Left ventricle myocardium superior (tissue), 1 donor: ENCODE measurements at places on chromosomes 7 and 10.

- DNase-seq = no peak
These were observed 143.9 kb downstream of the HIBADH start for GRCh38 chr7:27518561-27519350.

GRCh38 chr10:21929070-21929469 lies 74.5 kb downstream of the DNAJC1 start:
- no peak for DNase-seq

GRCh38 chr7:16982640-16983350 lies 101.0 kb upstream of the AGR3 start:
- no peak for DNase-seq

GRCh38 chr10:18713077-18713476 lies 53.8 kb downstream of the ARL5B start:
- DNase-seq = no peak

DNA sequence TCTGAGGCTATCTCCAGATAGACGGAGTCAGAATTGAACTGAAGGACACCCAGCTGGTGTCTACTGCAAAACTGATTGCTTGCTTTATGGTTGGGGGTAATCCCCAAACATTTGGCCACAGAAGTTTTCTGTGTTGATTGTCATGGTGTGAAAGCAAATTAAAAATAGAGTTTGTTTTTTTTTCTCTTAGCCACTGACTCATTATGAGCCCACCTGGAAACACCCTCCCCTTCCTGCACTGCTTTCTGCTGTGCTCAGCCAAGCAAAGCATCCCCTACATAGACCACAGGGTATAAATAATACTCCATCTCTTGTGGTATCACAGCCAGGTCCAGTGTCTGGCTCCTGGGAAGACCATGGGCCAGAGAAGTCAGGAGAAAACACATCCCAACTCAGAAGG lies 6.5 kb upstream of the VWC2 start:
- no peak for DNase-seq

GRCh38 chr10:126016156-126016805 lies 119.9 kb downstream of the FANK1 start:
- no peak for DNase-seq

GRCh38 chr7:458511-459245 lies 61.0 kb downstream of the PDGFA start:
- peak; percentile 16 for DNase-seq

DNA sequence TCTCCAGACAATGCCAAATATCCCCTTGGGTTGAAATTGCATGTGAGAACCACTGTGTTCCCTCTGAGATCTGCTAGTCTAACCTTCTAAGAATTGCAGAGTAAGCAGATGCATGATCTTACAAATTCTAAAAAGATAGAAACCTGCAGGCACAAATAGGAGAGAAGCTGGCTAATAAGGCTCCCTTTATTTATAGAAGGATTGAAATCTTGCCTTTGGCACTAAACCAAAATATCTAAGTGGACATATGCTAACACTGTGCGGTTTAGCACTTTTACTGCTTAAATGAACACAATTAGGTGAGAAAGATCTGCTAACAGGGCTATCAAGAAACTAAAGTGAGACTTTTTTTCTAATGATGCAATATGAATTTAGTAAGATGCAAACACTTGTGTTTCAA lies 225.5 kb downstream of the DOCK4 start:
- DNase-seq = no peak

DNA sequence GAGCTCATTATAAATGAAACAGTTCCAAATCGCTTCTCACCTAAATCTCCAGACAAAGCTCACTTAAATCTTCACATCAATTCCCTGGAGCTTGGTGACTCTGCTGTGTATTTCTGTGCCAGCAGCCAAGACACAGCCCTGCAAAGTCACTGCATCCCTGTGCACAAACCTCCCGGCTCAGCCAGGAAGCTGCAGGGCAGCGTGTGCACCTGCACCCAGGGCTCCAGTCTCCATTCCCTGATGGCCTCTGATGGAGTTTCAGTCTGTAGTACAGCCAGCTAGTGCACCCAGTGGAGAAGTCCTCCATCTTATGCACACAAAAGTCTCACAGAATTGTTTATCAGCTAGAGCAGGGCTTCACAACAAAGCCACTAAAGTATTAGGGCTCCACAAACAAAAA lies 51.1 kb upstream of the PRSS58 start:
- DNase-seq = no peak

GRCh38 chr7:133095119-133095671 lies 13.3 kb upstream of the CHCHD3 start:
- no peak for DNase-seq

DNA sequence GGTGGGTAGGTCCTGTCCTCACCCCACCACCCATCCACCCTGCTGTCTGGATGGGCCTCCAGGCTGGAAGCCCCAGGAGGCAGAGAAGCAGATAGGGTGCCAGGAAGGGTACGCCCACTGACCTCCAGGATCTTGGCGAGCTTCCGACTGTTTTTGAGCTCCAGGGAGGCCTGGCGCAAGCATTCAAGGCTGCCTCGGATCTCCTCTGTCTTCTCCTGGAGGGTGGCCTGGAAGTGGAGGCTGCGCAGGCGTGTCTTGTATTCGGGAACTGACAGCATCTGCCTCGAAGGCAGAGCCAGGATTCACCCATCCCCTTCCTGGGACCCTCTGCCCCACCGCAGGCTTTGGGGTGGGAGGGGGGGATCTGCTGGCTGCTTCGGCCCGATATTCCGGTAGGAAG lies 48.4 kb downstream of the GRID2IP start:
- no peak for DNase-seq

DNA sequence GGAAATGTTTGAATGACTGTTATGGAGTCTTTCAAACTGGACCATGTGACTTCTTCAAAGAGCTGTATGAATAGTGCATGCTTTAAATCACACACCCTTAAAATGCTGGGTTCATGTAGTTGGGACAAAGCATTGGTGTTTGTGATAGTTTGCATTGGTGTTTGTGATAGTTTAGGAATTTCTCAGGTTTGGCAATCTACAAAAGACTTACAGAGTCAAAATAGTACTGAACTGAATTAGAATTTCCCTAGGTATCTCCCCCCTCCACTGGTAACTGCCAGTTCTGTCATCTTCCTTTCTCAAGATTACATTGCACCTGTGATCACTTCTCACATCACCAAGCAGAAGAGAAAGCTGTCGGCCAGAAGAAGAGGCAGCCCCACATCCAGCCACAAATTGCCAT lies 261.1 kb downstream of the GATA3 start:
- DNase-seq = no peak

GRCh38 chr7:151242159-151243044 lies 6.1 kb downstream of the SMARCD3 start:
- DNase-seq = peak; percentile 12

DNA sequence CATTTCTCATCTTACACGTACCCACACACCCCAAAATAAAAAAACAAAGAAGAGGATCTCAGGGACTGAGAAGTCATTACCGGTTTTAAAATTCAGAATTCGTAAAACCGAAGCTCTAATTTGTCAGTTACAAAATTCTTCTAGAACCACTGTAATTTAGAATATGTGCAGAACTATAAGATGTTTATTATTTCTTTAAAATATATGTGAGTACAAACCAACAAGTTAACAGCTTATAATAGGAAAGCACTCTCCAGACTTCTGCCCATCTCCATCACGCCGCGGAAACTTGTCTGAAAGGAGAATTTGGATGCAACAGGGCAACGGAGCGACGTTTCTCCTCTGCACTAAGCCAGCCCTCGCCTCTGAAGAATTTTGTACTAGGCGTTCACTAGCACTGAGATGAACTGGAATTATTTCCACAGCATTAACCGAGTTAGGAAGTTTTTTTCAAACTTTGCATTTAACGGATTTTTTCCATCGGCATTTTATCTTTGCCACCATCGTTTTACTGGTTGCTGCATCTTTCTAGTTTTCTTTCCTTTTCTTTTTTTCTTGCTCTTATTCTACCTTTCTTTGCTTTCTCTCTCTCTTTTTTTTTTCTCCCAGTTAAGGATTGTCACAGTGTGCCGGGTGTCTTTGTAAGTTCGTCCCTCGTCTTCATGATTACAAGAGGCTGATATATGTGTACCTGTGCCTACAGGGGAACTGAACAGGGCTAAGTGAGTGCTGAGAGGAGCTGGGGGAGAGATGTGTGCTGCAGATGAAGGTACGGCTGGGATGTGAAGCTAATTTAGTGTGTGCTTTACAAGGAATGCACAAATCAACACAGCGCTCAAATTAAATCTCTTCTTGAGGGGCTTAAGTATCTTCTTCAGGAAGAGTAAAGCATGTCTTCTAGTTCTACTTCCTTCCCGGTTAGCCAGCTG lies 295.9 kb upstream of the NFE2L3 start:
- DNase-seq = no peak

DNA sequence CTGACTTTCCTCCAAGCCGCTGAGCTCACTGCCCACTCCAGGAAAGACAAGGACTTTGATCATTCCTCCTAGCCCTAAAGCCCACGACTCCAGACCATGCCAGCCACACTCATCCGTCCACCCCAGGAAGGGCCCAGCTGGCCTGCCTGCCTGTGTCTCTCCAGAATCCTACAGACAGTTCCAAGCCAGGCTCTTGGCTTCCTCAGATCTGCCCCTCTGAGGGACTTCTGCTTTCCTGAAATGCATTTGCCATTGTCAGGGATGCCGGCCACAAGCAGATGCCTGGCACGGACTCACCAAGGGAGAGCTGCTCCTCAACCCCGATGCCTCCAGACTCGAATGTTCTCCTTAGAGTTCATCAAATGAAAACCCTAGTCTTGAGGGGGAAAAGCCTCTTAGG lies 155.8 kb downstream of the OAT start:
- no peak for DNase-seq

DNA sequence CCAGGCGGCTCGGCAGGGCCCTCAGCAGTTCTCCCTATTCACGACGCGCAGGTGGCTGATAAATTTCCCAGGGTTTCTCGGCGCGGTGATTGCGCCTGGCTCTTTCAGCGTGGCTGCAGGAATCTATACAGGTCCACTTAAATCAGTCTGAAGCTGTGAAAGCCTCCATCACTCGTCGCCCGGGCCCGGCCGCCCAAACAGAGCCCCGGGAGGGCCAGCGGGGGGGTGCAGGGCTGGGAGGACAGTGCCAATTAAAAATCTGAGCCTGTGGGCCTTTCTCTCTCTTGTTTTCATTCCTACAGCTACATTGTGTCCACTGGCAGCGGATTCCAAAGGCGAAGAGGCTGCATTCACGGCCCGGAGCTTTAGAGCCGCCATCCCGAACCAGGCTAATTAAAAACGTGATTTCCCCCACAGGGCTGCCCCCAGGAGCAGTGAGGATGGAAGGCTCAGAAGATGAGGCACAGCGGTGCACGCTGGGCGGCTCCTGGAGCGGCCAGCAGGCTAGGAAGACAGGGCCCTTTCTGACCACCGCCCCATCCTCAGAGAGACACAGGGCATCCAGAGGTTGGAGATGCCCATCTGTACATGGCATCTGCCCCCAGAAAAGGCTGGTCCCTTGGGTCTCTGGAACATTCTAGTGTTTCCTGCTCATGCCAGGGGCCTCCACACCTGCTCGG lies 100.7 kb downstream of the FAM53B start:
- DNase-seq = peak; percentile 43
